Stimulated activated CD8-positive, alpha-beta memory T cell treated with anti-CD3 and anti-CD28 coated beads, Interleukin-2, amount 100 ng/mL, for 1 hour (primary cell): ENCODE measurements at places on chromosomes 12 and 14.

DNA sequence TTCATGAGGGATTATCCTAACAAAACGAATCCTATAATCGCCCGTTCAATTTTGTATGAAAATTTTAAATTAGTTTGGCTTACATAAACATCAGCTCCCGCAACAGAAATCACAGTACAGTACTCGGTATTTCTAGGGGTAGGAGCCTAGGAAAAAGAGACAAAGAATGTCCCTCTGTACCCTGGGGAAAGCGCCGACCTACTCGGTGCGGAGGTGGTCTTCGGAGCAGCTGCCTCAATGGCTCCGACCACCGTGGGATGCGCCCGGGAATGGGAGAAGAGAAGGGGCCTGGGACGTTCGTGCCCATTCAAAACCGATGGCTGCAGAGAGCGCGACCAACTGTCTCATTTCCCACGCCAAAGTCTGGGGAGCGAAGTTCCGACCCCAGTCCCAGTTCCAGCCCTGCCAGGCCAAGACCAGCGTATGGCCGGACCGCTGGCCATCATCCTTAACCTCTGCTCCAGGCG, 618 bp downstream of the GNPNAT1 start:
- peak; percentile 3 for DNase-seq

DNA sequence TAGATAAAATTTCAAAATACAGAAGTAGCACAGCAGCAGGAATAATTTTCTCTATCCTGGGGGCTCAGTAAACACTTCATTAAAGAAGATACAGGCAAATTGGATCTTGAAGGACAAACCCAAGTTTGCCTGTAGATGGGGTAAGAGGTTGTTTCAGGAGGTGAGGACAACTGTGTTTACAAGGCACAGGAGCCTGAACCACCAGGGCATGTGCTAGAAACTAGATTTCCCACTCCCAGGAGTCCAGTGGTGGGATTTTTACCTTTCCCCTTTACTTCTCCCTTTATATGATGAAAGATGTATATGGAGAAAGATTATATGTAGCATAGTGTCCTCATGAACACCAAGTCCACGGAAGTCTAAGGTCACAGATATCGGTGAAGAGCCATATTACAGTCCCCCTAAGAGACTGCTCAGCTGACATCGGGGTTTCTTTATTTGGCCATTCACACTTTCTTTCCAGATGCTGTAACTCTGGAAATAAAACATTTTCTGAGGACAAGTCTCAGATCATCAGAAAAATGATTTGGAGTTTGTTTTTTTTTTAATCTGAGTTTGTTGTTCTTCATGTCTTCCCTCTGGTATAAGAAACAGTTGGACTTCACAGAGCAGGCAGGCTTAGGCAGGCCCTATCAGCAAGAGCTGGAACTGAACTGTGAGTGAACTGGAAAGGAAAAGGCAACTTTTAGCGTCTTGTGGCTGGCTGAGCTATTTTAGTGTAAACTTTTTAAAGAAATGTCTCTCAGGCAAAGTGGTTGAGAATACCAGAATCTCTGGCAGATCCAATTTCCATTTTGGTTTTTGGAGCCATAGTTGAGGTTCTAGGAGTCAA, 8.0 kb upstream of the EVL start:
- DNase-seq = no peak

DNA sequence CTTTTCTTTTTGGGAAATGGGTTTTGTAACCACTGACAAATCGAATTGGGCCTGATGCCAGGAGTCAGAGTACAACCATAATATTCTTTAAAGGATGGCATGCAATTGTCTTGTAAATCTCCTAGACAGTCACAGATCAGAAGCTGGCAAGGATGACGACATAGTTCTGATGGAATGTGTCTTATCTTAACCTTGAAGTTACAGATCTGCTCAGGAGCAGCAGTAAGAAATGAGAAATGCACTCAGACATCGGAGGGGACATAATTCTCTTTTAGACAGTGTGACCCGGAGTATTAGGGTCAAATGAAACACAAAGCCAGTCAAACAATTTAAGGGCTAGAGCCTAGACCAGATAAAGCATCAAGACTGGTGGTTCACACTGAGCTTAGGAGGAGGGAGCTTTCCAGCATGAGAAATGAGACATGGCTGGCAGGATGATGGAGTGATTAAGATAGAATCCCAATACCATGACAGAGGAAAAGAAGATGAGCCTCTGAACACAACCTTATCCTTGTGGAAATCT, 17.5 kb downstream of the CBX5 start:
- DNase-seq = no peak

DNA sequence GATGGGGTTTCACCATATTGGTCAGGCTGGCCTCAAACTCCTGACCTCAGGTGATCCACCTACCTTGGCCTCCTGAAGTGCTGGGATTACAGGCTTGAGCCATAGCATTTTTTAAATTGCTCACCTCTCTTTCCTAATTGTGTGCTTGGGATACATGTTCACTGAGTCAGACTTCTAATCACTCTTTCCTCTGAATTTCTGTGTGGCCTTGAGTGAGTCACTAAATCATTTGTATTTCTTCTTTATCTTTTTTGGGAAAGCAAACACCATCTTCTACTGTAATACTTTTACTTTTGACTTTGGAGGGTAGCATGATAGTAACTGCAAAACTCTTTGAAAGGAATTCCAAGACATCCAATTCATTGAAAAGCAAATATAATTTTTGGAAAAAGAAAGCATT, 60.8 kb downstream of the FLRT2 start:
- DNase-seq = no peak

GRCh38 chr12:1916371-1917171, 1.9 kb downstream of the CACNA2D4 start:
- DNase-seq = no peak

GRCh38 chr12:116055895-116056607, 221.4 kb downstream of the MED13L start:
- no peak for DNase-seq

GRCh38 chr12:59624732-59625460, 29.1 kb downstream of the SLC16A7 start:
- no peak for DNase-seq

DNA sequence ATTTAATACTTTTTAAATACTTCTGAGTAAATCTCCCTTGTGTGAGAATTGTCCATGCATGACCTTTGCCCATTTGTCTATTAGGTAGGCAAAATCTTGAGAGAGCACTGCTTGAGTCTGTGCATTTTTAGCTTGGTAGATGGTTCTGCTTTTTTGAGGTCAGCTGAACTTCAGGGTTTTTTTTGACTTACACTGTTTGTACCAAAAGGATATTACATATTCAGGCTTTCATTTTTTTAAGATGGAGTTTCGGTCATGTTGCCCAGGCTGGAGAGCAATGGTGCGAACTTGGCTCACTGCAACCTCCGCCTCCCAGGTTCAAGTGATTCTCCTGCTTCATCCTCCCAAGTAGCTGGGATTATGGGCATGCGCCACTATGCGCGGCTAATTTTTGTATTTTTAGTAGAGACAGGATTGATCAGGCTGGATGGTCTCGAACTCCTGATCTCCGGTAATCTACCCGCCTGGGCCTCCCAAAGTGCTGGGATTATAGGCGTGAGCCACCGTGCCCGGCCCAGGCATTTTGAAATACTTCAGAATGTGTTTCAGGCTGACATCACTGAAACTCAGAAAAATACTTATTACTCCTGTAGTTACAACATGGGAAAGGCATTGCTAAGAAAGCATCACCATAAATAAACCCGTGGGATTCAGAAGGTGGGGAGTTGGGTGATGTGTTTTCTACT, 11.1 kb downstream of the RASSF3 start:
- no peak for DNase-seq

DNA sequence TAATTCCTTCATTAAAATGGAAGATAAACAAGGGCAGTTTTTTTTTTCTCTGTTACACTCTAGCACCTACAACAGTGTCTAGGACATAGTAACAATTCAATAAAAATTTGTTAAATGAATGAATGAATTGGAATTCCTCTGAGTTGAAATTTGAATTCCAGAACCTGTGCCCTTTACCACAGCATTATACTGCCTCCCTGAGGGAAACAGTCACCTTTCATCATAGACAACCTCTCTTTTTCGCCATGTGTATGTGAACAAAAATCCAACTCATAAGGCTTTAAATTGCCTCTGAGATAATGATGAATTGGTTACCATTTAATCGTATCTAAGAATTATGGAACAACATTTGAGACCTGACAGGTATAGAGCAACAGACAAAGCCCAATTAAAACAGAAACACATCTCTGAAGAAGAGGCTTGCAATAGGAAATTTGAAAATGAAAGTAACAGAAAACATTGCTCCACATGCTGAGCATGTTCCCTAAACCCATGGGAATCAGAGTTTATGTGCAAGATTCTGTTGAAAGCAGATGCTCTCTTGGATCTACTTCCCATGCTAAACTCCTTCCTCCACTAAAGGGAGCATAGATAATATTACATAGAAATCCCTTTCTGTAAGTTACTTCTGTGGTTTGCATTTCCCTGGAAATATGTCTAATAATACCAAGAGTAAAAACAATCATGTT, 657.8 kb downstream of the GALC start:
- no peak for DNase-seq

- DNase-seq = no peak
Observed at GRCh38 chr14:63713058-63713457, 14.8 kb downstream of the SGPP1 start.

GRCh38 chr12:14868916-14869506, 16.6 kb downstream of the MGP start:
- DNase-seq = no peak

DNA sequence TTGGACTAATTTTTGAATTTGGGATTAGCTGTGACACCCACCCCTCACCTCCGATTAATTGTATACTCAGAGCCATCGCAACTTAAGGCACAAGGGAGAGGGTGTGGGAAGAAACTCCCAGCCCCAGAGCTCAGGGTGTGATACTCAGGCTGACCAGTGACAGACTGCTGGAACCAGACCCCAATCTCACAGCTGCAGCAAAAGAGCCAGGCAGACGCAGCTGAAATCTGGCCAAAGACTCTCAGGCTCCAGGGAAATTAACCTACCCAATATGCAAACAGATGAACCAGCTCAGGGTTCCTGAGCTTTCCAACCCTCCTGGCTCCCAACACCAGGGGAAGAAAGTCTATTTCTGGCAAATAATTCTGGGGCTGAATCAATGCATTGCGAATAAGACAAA, 30.5 kb downstream of the ANAPC7 start:
- DNase-seq = no peak

GRCh38 chr14:68448252-68448902, 344.5 kb downstream of the ZFP36L1 start:
- no peak for DNase-seq

GRCh38 chr12:29320295-29321085, 60.5 kb downstream of the ERGIC2 start:
- no peak for DNase-seq

DNA sequence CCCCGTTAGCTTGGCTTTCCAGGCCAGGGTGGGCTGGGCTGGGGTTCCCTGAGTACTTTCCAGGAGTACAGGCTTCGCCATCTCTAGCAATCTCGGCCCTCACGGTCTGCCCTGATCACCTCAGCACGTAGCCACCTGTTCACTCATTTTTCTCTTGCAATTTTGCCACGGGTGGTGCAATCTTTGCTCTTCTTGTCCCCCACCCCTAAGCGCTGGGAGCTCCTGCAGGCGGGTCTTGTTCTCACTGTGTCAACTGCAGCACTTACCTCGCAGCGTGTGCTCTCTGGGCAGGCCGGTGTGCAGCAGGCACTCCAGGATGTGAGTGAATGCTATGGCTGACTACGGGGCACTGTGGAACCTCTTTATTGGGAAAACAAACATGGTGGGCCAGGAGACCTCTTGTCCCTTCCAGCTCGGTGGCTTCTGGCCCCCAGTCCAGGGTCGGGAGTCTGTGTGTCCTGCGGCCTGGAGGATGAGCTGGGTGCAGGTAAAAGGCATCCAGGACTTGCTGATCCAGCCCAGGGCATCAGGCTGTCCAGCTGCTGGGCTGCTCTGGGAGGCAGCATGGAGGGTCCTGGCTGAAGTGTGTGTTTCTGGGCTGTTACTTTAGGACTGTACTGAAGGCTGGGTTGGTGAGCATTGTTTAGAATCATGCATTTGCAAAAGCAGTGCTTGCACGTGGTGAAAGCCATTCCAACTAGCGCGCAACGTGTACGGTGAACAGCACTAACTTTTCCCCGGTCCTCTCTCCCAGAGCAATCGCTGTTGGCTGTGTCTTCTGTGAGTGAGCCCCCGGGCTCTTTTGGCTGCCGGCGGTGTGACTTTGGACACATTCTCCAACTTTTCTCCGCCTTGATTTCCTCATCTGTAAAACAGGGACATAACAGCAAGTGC, 1.5 kb upstream of the ULK1 start:
- no peak for DNase-seq

GRCh38 chr12:13179211-13180074, 17.1 kb upstream of the EMP1 start:
- DNase-seq = peak; percentile 29

DNA sequence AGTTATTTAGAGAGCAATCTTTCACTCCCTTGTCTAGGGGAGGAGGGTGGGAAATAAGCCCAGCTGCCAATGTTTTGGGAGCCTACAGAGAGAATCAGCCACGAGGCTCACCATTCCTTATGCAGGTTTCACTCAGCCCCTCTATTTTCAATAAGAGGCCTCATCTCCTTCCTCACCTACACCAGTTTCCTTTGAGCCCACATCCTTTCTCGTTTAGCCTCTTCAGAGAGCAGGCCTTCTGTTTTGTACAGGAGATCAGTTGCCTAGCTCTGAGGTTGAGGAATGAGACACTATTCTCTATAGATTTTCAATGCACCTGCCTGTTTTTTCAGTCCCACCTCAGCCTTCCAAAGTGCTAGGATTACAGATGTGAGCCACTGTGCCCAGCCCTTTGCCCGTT, 17.9 kb downstream of the SNAPC1 start:
- no peak for DNase-seq

DNA sequence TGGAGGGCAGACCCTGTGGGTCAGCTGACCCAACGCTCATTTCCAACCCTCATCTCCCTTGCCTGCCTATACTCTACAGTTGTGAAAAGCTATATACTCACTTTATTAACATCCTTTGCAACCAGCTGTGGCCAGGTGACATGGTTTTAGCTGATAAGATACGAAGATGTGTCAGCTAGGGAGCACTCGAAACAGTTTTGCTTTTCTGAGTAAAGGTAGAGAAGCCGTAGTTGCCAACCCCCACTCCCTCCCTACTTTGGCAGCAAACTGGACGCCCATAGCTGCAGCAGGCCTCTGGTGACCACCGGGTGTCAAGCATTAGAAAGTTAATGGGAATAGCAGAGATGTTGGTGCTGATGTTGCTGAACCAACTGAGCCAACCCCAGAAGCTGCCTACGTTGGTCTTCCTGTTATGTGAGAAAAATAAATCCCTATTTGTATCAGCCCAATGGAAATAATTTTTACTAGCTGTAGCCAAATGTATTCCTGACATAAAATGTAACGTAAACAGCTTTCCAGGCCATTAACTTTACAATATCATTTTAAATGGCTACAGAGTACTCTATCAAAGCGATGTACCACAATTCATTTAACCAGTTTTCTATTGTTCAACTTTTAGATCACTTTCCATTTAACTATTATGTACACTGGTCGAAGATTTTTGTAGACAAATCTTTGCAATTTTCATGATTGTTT, 98.5 kb upstream of the TMCC3 start:
- no peak for DNase-seq

GRCh38 chr12:6555018-6555691, 687 bp downstream of the IFFO1 start:
- DNase-seq = no peak
